T-helper 17 cell (primary cell): ENCODE measurements at places on chromosomes 2 and 18.

- DNase-seq, result no peak
Observed at GRCh38 chr2:27009083-27009482, 23.7 kb upstream of the TMEM214 start.

DNA sequence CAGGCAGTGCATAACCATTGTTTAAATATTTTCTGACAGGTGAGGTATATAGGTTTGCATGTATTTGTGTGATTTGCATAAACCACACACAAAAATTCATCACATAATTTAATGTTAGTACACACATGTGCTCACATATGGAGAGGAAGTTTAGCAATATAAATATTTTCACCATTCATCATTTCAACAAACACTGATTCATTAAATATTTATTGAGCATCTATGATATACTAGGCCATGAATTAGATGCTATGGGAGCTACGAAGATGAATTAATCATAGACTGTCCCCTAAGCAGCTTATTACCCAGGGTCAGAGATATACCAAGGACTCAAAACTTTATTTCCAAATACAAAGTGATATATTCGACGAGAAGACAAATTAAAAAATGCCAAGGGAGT, 311.6 kb upstream of the PIK3C3 start:
- no peak for DNase-seq

DNA sequence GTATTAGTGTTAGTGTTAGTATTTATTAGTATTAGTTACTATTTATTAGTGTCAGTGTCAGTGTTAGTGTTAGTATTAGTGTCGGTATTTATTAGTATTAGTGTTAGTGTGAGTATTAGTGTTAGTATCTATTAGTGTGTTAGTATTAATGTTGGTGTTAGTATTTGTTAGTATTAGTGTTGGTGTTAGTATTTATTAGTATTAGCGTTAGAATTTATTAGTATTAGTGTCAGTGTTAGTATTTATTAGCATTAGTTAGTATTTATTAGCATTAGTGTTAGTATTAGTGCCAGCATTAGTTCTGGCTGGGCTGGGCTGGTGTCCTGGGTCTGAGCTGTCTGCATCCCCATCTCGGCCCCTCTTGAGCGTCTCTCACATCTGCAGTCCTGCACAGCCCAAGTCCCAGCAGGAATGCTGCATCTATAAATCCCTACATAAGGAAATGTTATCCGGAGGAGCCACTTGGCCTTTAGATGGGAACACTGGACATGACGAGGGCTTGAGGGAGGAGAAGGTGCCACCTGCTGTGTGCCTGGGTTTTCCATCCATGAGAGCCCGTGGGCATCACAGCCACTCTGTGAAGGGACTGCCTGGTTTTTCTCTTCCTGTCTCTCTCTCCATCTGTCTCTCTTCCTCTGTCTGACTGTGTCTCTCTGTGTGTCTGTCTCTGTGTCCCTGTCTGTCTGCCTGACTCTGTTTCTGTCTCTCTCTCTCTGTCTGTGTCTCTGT, 33.6 kb downstream of the TWIST2 start:
- DNase-seq, result no peak

GRCh38 chr2:197414039-197414438, 20.8 kb downstream of the SF3B1 start:
- no peak for DNase-seq

DNA sequence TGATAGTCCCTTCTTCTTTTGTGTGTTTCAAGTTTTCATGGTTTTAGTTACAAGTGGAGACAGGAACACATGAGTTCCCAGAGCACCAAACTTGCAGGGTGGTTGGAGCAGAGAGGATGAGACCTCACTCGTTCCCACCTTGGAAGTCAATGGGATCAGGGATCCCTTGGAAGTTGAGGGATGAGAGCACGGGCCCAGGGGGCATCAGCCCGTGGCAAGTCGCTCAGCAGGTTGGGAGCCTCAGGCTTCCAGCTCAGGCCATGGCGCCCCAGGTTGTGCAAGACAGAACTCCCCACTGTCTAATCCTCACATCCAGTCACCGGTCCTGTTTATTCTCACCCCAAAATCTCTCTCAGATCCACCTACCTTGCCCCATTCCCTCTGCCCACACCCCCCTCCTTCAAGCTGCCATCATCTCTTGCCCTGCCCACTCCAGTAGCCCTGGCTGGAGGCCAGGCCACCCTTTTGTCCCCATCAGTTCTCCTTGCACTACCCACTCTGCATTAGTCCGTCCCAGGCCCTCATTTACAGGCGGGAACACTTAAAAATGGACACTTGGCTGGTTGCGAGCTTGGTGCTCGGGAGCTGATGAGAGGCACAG, 37.6 kb upstream of the FOSL2 start:
- DNase-seq, result no peak

- DNase-seq, result no peak
Observed at GRCh38 chr18:286515-287310, 18.9 kb upstream of the THOC1 start.

DNA sequence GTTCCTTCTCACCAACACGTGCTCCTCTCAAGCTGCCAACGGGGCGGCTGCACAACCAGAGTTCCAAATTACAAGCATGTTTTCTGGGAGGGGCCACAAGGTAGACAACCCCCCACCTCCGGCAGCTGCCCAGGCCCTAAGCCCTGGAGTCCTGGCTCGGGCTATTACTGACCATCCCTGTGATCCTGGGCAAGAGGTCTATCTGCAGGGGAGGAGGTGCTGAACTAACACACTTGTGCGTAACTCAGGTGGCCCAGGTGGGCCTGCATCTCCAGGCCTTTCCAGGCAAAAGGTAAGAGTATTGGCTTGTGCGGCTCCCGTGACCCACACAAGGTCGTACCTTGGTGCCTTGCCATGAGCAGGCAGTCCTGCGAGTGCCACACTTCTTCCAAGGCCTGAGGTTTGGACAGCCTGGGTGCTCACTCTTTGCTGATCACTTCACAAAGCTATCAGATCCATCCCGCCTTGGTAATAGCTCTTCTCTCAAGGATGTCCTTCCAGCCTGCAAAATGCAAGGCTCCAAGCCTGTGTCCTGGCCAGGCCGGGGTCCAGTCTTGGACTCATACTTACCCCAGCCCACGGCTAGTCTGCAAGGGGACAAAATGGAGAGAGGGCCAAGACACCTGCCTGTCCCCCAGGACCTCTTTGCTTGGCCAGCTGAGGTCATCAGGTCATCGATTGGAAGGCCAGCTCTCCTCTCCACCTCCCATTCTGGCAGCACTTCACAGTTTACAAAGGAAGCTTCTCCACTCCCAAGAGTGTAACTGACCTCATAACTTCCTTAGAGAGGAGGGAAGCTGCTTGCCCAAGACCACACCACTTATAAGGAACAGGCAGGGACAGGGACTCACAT, 33.9 kb downstream of the ADRA2B start:
- DNase-seq, result no peak

DNA sequence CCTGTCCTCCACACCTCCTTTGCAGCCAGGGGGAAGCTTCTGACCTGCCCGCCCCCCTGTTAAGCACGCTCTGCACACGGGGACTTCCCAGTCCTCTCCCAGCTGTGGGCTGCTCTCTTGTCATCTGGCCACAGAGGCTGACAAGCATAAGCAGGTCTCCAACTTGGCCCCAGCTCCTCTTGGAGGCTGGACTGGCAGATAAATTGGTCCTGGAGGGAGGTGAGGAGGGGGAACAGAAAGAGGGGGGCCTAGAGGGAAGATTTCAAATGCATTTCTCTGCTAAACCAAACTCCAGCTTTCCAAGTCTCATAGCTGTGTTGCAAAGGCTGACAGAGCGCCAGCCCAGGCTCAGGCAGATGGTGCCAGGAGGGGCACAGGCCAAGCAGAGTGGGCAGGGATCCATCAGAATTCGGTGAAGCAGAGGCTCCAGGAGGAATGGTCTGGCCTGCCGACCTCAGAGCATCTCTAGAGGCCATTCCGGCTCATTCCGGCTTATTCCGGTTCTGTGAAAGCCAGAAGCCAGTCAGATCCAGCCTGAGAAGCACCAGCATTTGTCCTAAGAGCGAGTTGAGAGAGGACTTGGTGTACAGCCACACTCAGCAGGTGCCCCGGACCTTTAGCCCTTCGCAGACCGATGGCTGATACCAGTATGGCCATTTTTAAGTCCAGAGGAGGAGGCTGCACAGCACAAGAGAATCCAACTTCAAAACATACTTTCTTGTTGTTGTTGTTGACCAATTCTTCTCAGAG, 508.9 kb upstream of the MYT1L start:
- no peak for DNase-seq

- DNase-seq, result no peak
Observed at GRCh38 chr2:176066645-176067588, 16.8 kb downstream of the EVX2 start.

DNA sequence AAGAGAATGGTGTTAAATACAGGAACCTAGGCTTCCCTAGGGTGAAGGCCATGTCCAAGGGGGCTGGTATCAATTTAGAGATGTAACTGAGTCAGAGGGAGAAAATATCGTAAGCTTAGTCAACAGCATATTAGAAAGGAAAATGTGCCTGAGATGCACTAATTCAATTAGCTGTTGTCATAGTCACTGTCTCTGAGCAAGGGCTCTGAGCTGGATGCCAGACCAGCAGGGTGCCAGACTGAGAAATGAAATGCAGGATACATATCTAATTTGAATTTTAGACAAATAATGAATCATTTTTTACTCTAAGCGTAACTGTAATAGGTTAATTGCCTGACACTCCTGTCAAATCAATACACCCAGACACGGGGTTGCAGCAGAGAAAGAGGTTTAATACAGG, 11.4 kb upstream of the SLC35F6 start:
- DNase-seq, result no peak

GRCh38 chr18:48459016-48459415, 49.8 kb upstream of the ZBTB7C start:
- no peak for DNase-seq

GRCh38 chr18:31303771-31304170, 14.2 kb upstream of the DSG1 start:
- no peak for DNase-seq

GRCh38 chr18:34189656-34190435, 34.9 kb downstream of the NOL4 start:
- no peak for DNase-seq

GRCh38 chr2:117973498-117974082, 40.3 kb downstream of the CCDC93 start:
- DNase-seq, result no peak

DNA sequence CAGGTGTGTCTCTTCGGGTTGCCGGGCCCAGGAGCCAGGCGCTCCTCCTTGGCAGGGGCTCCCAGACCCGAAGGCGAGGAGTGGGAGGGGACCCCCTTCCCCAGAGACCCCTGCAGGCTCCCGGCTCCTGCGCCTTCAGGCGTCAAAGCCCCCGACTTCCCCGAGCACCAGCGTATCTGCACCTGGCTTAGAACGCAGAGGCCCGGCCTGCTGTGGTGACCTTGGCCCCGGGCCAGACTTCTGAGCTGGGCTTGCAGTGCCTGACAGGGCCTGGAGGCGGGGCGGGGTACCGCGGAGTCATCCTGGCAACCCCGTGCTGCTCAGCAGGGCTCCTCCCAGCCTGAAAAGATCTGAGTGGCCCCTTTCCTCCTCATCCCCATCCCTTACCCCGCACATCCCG, 27.0 kb downstream of the SKA1 start:
- DNase-seq, result no peak

DNA sequence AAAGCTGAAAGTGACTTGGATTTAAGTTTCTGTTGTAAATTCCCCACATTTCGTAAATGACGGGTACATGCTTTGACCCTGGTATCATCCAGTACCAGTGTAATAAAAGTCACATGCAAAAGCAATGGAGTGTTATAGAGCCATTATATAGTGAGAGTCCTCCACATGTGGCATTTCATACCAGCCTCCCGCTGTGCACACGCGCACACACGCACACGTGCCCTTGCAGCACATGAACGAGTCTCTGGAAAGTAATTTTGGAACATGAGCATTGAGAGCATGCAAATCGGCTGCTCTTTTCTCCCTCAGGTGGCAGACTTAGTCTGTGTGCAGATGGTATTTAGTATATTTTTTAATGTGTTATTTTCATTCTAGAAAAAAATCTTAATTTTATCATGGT, 198.1 kb downstream of the ZNF407 start:
- DNase-seq, result no peak

DNA sequence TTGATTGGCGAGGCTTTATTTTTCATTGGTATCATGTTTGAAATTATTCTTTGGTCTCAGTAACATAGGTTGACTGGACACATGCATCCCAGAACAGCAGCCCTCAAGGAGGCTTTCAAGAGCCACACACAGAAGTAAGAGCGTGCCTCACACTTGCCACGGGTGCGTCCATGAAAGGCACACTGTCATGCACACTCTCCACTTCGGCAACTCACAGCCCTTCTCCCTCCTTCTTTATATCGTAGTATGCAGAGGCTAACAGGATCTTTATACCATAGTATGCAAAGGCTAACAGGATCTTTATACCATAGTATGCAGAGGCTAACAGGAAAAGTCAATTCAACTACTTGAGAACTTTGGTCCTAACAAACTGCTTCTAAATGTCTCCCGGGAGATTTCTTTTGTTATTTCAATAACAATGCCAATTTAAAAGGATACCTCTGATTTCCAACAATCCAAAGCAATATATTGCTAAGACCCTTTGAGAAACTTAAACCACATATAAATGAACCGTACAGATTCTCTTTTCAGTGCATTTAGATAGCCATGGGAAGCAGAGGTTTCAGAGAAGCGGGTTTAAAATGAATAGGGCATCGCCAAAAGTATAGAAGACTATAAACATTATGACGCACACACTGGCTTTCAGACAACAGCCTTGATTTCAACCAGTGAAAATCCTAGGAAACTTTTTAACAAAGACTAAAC, 26.5 kb upstream of the ZNF516 start:
- DNase-seq, result no peak

DNA sequence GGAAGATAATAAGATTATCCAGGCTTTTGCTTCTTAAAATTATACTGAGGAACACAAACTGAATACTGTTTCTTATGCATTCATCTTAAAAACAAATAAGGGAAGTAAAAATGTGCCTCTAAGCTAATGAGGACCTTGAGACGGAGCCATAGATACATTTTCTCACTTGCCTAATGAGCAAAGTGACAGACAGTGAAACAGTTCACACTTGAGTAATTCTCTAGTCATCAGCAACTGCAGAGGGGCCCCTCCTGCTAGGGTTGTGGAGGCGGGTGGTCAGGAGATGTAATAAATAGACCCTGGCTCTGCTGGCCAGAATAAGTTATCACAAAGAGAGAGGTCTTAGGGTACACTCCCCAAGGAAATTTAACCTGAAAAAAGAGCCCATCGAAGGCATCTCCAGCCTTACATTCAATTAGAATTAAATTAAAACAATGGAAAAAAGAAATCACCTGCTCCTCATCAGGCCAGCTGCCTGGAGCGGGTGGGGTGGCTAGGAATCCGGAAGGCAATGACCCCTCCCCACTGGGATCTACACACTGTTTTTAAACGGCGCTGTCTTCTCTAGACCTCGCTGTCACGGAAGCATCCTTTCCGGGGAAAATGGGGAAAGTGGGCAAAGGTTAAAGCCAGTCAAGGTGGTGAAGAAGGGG, 32.6 kb upstream of the INSIG2 start:
- DNase-seq, result no peak
